GM23248 (cell line): ENCODE measurements at places on chromosomes 11 and 22. TPM values are rescaled to one million over a fixed set of nuclear protein-coding genes. Genes with fewer than 3 reads are reported as not detected.
A peak's percentile ranks its signal among the peaks of the same experiment; 100 is the strongest.

DNA sequence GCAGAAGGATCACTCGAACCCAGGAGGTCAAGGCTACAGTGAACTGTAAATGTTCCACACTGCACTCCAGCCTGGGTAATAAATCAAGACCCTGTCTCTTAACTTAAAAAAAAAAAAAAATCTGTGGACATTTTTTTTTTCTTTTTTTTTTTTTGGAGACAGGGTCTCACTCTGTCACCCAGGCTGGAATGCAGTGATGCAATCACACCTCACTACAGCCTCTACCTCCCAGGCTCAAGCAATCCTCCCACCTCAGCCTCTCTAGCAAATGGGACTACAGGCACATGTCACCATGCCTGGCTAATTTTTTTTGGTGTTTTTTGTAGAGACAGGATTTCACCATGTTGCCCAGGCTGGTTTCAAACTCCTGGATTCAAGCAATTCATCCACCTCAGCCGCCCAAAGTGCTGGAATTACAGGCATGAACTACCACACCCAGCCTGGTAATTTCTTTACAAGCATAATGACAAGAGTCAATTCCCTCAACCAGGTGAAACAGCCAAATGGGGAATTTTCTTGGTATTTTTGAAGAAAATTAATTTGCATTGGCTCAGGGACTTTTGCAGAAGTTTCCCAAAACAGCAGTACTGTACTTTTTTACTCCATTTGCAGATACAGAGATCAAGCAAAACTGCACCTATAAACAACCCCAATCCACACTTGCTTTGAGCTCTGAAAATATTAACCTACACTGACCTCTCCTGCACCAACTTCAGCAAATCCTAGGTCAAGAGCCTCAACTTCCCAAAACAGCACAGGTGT lies 44.0 kb downstream of the MRTFA start:
- no peak for DNase-seq
- H3K4me3 ChIP-seq: no peak overlapping the region
- peaks cover 53% of the 10 kb centered on the region for H3K4me1 ChIP-seq
- H3K27ac ChIP-seq: no peak overlapping the region
- H3K36me3 ChIP-seq: 0 out of 2 replicates have a peak, but pooled peaks cover 3% of the 10 kb centered on the region

DNA sequence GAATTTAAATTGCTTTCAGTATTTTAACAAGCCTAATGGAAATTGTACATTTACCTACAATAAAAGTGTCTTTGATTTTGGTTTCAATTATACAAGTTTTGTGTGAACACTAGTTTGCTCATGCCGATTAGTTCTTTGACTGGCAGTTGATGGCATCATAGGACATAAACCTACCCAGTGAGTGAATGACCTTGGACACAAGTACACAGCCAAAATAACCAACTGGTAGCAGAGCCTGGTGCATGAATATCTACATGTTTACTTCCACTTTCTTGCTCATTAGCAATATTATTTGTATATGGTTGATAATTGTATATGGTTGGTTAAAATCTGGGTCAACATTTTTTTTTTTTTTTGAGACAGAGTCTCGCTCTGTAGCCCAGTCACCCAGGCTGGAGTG lies 37.8 kb downstream of the STIM1 start:
- H3K27ac ChIP-seq: no peak overlapping the region
- DNase-seq: no peak
- H3K27me3 ChIP-seq: no peaks in the 10 kb centered on the region
- no peak overlapping the region for H3K4me3 ChIP-seq

DNA sequence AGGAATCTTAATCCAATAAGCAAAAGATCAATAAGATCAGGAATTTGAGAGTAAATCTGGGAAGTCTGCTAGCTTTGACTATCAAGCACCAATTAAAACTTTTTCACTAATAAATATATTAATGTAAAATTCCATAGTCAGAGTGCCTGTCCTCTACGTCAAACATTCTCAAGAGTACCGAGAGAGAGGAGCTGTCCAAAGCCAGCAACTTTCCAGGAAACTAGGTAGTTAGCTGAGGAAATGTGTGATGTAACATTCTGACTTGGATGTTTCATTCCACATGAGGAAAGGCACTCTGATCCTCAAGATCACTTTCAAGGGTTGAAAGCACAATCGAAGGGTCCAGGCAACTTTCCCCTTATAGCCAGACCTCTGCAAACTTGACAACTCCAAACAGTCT lies 113.2 kb downstream of the STK33 start:
- no peaks in the 10 kb centered on the region for H3K4me1 ChIP-seq
- H3K27ac ChIP-seq: no peak overlapping the region
- H3K36me3 ChIP-seq: no peaks in the 10 kb centered on the region
- DNase-seq: no peak
- no peak overlapping the region for H3K4me3 ChIP-seq
- H3K27me3 ChIP-seq: peaks cover 12% of the 10 kb centered on the region; the same call in 1 of the 2 replicates

DNA sequence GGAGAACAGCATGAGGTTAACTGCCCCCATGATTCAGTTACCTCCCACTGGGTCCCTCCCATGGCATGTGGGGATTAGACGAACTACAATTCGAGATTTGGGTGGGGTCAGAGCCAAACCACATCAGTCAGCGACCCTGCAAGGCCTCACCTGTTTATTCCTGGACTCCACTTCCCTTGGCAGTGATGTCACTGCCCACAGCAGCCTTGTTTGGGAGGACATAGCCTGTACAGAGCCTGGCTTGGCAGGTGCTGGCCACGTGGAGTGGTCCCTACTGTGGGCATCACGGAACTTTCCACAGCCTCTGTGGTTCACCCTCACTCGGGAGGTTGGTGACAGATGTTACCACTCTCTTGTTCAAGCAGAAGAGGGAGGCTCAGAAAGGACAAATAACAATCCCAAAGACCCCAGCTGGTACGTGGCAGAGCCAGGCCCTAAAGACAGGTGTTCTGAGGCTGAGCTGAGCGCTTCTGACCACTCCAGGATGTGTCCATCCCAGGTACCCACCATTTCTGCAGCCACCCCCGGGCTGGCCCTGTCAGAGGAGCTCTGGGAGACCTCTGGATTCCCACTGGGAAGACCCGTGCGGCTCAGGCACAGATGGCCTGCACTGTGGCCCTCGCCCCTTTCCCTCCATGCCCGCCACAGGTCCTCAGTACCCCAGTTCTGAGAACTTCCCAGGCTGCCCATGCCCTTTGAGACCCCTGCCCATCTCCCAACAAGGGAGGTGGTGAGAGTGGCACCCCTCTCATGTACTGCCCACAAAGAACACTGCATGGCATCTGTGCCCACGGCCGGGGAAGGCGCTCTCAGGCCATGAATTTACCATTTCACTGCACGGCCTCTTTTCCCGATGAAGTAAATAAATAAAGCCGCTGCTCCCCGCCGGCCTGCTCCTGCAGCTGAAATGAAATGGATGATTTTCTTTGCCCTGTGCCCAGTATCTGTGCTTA lies 605.8 kb downstream of the TBC1D22A start:
- no peak for DNase-seq
- no peak overlapping the region for H3K4me3 ChIP-seq
- no peaks in the 10 kb centered on the region for H3K36me3 ChIP-seq
- H3K27ac ChIP-seq: no peak overlapping the region
- H3K4me1 ChIP-seq: no peaks in the 10 kb centered on the region
- H3K27me3 ChIP-seq: no peaks in the 10 kb centered on the region; the same call in 1 of the 2 replicates

GRCh38 chr22:26753125-26753862 lies 95.9 kb downstream of the MIAT start:
- no peaks in the 10 kb centered on the region for H3K36me3 ChIP-seq
- no peaks in the 10 kb centered on the region for H3K27me3 ChIP-seq
- no peak overlapping the region for H3K4me3 ChIP-seq
- H3K27ac ChIP-seq: no peak overlapping the region
- peak; percentile 8 for DNase-seq
- no peaks in the 10 kb centered on the region for H3K4me1 ChIP-seq

GRCh38 chr22:46931881-46932280 lies 169.4 kb downstream of the TBC1D22A start:
- peaks cover 11% of the 10 kb centered on the region for H3K4me1 ChIP-seq
- no peak overlapping the region for H3K27ac ChIP-seq
- H3K27me3 ChIP-seq: no peaks in the 10 kb centered on the region
- no peak overlapping the region for H3K4me3 ChIP-seq

- no peak overlapping the region for H3K4me3 ChIP-seq
- DNase-seq: no peak
- H3K27me3 ChIP-seq: no peaks in the 10 kb centered on the region
- no peaks in the 10 kb centered on the region for H3K36me3 ChIP-seq
- H3K4me1 ChIP-seq: peaks cover 20% of the 10 kb centered on the region
- no peak overlapping the region for H3K27ac ChIP-seq
These were observed 116.1 kb downstream of the WNT11 start for GRCh38 chr11:76090174-76090573.

The AHNAK gene
- total RNA-seq: 548 and 557 TPM in 2 replicates

DNA sequence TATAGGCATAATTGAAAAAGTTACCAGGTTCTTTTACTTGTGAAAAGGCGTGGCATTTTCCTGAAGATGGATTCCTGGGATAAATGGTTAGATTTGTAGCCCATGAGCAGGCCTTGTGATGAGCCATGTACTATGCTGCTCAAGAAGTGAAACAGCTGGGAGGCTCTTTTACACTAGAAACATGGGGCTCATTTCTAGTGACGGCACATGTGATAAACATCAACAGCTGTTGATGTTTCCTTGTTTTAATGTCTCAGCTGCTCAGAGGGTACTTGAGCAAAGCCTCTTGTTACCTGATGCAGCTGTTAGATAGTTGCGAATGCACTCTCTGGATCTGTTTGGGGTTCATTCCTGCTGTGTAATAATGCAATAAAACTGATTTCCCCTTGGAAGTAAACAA lies 396.8 kb downstream of the GUCY1A2 start:
- H3K4me3 ChIP-seq: no peak overlapping the region
- no peaks in the 10 kb centered on the region for H3K36me3 ChIP-seq
- 0 out of 2 replicates have a peak, but pooled peaks cover 4% of the 10 kb centered on the region for H3K4me1 ChIP-seq
- H3K27me3 ChIP-seq: no peaks in the 10 kb centered on the region
- H3K27ac ChIP-seq: no peak overlapping the region

DNA sequence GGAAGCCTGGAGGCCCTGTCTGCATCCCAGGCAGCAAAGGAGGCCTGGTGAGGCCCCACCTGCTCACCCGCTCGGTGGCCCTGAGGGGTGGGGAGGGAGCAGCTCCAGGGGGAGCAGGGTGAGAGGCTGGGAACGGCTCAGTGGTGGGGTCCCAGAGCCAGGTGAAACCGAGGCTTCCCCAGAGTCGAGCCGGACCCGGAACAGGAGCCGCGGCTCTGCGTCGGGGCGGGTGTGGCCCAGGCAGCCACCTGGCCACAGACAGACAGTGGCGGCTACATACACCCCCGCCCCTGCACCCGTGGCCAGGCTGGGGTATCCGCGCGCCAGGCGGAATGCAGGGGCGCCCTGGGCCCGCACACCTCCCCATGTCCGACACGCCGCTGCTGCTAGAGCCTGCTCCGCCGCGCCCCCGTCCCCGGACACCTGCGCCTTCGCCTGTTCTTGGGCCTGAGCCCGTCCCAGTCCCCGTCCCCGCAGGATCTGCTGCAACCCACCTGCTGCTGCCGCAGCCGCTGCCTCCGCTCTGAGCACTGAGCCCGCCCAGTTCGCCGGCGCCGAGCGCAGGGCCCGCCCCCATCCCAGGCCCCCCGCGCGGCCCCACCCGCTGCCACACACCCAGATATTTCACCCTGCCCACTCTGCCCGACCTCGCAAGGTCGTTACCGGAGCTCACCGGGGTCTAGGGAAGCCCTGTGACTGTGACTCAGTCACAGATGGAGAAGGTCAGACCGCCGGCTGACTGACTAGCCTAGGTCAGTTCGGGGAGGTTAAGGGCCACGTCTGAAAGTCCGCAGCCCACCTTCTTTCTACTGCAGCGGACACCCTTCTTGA lies at the start of gene SLC7A4:
Gene SLC7A4, minus strand, starts transcription at position 525 of the 831 bp plus-strand sequence. CDS start 749 bp downstream, outside the sequence.
- no peak within 1 kb of the TSS for H3K27ac ChIP-seq
- no peak within 1 kb of the TSS for H3K4me3 ChIP-seq
- H3K36me3 ChIP-seq: no peaks in the 10 kb centered on the region
- peaks cover 1% of the 10 kb centered on the region for H3K4me1 ChIP-seq

DNA sequence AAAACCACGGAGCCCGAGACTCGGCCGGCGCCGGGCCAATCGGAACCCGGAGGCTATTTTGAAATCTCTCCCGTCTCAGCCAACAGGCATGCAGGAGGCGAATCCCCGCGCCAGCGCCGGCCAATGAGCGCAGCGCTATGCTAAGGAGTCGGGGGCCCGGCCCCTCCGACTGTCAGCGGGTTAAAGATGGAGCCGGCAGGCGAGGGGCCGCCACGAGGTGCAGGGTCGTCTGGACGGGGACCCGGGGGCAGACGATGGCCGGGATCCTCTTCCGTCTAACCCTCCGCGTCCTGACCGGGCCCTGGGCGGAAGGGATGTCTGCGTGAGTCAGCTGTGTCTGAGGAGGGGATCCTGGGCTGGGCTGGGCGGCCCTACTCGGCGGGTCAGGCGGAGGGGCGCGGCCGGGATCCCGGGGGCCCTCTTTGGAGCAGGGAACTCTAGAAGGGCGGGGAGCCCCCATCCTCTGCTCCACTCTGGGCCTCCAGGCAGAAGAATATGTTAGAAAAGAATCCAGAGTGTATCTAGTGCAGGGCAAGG lies 10.0 kb downstream of the SDF2L1 start:
- no peaks in the 10 kb centered on the region for H3K27me3 ChIP-seq
- H3K4me3 ChIP-seq: peak overlapping the region; percentile 83
- no peaks in the 10 kb centered on the region for H3K36me3 ChIP-seq
- DNase-seq: peak; percentile 95

DNA sequence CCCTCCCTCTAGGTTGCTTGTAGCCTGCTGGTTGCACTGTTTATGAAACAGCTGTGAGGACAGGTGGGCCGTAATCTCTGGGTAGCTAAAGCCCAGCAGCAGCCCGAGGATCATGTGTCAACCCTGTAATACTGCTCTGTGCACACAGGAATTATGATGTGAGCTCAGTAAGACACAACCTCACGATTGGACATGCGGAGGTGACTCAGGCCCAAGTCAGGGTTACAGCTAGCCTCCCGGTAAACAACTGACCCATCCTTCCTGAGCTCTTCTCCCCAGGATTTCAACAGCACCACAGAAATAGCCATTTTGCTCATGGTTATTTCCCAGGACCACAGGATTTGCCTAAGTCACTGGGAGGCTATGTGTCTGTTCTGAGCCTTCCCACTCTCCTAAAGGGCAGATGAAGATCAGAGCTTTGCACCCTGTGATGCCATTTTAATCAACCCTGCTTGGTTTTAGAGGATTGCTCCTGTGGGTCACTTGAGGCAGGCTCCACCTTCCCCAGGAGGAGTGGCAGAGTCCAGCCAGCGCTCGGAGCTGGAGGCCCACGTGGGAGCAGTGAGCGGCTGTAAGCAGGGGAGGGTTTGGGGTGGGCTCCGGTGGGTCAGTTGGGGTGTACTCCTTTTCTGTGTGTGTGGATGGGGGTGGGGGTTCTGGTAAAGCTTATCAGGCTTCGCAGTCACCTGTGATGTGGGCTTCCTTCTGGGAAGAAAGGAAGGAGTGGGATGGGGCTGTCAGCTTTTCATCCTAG lies at the start of gene AMPD3:
Gene AMPD3, plus strand, starts transcription at position 387 of the 754 bp plus-strand sequence. CDS start 6,256 bp downstream, outside the sequence.
- peak within 1 kb of the TSS; percentile 84 for H3K27ac ChIP-seq
- peaks cover 19% of the 10 kb centered on the region for H3K4me1 ChIP-seq
- no peaks in the 10 kb centered on the region for H3K27me3 ChIP-seq
- peak within 1 kb of the TSS; percentile 40 for H3K4me3 ChIP-seq
- peak; percentile 97 for DNase-seq
- no peaks in the 10 kb centered on the region for H3K36me3 ChIP-seq
